ENCODE measurements at places on chromosomes 3 and 15.
A peak's percentile ranks its signal among the peaks of the same experiment; 100 is the strongest.

- no peak for DNase-seq
Measured at GRCh38 chr15:98805434-98806274, 157.3 kb downstream of the IGF1R start.

GRCh38 chr3:194573680-194574437, 59.4 kb downstream of the TMEM44 start:
- DNase-seq, result no peak

GRCh38 chr3:5136919-5137429, 14.9 kb downstream of the ARL8B start:
- DNase-seq, result no peak

GRCh38 chr15:63986751-63987341, 59.4 kb downstream of the DAPK2 start:
- DNase-seq, result peak; percentile 63

DNA sequence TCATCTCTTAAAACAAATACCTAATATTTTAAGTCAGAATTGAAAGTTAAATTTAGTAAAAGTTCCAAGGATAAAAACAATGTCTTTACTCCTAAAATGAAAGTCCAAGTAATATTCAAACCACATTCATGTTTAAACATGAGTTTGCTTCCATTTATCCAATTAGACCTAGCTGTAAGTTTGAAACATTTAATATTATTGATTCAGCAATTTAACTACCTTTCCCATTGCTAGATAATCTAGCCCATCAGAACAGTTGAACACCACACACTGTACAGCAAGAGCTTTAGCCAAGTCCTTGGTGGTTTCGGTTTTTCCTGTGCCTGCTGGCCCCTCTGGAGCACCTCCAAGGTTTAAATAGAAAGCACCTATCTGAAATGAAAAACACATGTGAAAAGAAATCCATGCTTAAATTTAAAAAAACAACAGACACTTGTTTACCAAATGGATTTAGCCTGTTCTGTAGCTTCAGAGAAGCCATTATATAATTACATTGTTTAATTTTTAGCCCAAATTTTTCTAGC, 97.8 kb downstream of the DNAH12 start:
- no peak for DNase-seq

DNA sequence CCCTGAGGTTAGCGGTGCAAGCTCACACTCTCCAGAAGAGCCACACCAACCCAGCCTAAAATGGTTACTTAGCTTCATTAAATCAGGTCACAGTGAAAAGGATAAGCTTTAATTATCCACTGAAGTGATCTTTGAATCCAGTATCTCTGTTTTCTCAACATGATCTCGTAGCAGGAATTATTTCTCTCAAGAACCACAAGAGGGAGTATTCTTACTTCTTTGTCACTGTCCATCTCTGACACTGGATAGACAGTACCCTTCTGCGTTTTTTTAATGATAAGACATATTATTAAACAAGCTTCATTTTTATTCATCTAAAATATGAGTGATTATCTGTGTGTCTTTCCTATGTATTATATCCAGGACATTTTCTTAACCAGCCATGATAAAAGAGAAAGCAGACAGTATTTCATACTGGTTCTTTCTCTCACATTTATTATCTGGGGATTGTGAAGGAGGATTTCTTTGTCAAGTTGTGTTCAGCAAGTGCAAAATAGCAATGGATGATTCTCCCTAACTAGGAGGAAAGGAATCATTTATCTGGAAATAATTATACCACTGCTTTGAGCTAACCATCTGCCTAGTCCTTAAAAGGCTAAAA, 105.4 kb upstream of the CCDC54 start:
- DNase-seq, result peak; percentile 27

DNA sequence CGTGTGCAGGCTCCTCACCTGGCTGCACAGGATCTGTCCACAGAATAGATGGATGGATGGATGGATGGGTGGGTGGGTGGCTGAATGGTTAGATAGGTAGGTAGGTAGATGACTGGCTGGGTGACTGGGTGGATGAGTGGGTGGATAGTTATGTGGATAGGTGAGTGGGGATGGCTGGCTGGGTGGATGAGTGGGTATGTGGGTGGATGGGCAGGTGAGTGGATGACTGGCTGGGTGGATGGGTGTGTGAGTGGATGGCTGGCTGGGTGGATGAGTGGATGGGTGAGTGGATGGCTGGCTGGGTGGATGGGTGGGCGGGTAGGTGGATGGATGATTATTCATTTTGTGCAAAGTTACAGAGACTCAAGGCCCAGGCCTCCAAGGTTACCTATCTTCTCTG, 172.9 kb upstream of the CTDSPL start:
- DNase-seq, result no peak

DNA sequence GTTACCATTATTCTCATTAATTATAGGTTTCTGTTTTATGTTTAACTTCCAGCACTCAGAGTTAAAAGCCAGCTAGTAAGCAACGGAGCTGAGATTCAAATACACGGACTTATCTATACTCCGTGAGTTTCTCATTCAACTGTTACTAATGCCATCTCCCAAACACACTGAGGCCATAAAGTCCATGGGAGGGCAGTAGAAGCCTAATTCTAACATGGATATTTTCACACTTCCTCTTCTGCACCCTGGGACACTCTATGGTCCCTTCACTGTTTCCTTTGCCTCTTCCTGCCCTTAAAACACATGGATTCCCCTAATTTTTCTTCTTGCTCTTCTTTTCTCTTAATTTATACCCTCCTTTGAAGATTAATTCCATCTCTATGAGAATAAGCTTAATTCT, 245.0 kb downstream of the KLF13 start:
- no peak for DNase-seq

DNA sequence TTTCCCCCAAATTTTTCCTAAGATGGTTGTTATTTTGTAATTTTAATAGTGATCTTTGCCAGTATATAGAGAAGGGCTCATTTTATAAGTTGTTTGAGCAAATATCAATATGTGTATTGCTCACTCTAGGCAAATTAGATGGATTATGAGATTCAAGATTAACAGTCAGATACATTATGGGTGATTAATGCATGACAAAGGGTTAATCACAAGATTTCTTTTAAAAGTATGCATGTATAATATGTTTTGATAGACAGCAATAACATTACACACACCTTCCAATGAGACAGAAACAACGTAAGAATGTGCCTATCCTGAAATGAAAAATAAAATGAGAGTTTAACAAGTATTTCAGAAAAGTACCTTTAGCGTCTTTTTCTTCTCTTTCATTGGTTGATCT, 547.6 kb upstream of the AGTR1 start:
- no peak for DNase-seq

- no peak for DNase-seq
Measured at GRCh38 chr15:79075256-79075655, 15.3 kb downstream of the RASGRF1 start.

DNA sequence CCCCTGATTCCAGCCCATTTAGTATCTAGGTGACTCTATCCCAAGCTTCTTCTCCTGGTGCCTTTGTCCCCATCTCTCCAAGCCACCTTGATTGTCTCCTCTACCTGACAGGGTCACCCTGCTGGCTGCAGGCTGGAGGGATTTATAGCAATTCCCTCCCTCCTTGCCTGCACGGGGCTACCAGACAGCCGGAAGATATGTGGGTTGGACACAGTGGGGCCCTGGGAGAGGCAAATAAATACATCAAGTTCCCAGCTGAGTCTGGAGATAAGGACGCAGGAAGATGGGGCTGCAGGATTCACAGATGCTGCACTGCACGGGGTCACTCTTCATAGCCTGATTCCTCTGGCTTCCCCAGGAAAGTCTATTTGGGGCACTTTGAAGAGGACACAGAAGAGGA, 9.3 kb upstream of the ISLR2 start:
- no peak for DNase-seq

DNA sequence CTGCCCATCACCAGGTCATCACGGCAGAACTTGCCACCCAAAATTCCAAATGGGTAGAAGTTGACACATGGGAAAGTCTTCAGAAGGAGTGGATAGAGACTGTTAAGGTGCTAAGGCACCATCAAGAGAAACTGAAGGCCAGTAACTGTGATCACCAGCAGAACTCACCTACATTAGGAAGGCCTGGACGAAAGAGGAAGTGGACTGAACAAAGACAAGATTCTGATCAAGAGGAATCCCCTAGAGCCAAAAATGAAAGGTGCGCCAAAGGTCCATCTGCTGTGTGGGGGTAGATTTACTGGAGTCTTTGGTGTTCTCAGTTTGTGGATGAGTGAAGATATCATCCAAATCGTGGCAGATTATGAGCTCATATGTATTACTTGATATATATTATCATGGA, 46.3 kb upstream of the P3H2 start:
- DNase-seq, result no peak

DNA sequence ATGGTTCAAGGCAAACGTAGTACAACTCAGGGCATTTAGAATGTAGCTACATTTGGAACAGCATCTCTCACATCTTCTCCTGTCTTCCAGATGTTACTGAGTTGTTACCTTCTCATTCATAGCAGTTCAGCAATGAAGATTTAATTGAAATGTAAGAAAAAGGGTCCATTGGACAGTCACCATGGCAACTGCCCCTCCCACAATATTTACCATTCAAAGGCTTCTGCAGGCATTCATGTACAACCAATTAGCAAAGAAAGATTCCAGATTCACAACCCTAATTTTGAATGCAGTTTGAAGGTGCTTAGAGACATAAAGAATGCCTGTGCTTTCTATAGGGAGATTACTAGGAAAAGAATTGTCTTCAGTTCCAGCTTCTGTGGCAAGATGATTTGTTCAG, 22.2 kb downstream of the SCN11A start:
- no peak for DNase-seq

DNA sequence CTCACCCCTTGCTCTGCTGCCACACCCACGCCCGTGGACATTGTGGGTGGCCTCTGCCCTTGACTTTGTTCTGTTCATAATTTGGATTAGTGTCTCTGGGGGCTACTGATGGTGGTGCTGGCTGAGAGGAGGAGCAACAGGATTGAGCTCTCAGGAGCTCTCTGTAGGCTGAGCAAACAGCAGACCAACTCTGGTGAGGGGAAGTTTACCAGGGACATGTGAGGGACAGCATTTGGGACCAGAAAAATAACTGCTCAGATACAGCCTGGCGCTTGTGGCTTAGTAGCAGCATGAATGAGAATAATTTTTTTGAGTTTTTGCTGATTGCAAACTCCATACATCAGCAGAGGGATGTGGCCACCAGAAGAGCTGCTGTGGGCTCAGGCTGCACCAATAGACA, 14.8 kb downstream of the PPCDC start:
- DNase-seq, result no peak

GRCh38 chr15:39392469-39393047, 188.3 kb upstream of the THBS1 start:
- DNase-seq, result no peak

GRCh38 chr3:138412821-138413551, 21.4 kb upstream of the ESYT3 start:
- no peak for DNase-seq

- DNase-seq, result no peak
Measured at GRCh38 chr3:124248471-124249028, 256.6 kb upstream of the ROPN1 start.

- DNase-seq, result no peak
Measured at GRCh38 chr3:61897848-61898247, 336.5 kb downstream of the PTPRG start.

GRCh38 chr3:148367756-148368155, 329.9 kb upstream of the AGTR1 start:
- no peak for DNase-seq

- DNase-seq, result no peak
Measured at GRCh38 chr3:88879905-88880304, 227.5 kb upstream of the EPHA3 start.

All from KG1 (cell line).